ENCODE measurements at places on chromosomes 2 and 18.

DNA sequence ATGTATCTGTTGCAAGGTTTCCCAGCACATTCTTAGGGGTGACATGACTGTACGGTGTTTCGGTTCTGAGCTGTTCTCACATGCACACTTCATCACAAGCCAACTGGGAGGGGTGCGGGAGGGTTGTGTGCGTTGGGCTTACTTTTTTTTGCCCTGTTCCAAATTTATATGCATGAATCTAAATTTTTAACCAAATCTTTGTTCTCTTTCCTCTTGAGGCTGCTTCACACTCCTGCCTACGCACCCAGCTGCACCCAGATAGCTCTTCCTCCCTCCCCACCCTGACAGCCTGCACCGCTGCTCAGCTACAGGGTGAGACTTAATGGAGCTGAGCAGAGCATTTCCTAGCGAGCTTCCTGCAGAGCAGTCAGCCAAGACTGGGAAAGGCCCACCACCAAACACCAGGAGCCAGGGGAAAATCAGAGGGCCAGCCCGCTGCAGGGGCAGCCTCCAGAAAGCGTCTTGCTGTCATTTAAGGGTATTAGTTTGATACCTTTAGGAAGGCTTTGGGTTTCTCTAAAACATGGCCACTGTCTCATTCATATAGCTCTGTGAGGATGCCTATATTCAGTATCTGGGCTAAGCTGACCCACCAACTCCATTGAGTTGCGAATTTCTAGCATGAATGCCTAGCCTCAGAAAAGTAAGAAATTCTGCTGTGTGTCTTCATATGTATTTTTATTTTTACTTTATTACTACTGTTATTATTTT, 84.5 kb downstream of the POU3F3 start:
- DNase-seq, result peak; percentile 25

GRCh38 chr2:39667886-39668276, 2.2 kb downstream of the TMEM178A start:
- DNase-seq, result no peak

- DNase-seq, result no peak
Measured at GRCh38 chr2:171513719-171514160, 8.5 kb upstream of the CYBRD1 start.

DNA sequence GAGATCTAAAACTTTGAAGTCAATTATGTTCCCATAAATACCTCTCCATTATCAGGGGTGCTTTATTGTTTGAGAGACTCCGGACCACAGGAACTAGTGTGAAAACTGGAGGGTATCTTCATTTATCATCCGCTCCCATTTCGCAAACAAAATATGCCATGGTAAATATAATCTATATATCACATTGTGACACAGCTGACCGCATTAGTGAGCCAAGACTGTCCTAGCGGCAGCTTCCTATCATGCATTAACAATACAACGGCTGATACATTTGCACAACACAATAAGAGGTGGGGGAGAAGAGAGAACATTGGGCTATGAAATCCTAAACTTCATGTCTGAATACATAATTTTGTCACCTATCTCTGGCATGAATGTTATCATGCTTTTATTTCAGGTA, 29.5 kb downstream of the BCL11A start:
- DNase-seq, result no peak

DNA sequence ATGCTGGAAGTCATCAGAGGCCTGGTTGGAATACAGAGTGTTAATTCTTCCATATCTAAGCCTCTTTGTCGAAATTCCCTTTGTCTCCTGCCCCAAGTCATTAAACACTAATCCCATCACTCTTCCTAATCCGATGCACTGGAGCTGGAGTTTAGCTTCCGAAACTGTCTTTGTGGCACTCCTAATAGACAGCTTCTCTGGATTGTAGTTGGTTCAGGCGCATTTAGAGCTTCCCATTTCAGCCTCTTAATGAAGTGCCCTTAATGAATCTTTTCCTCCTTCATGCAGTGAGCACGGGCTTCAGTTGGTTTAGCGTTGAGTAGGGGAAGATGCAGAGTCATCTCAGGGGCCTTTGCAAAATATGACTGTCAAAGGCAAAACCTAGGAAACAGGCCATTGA, 72.2 kb upstream of the MEIS1 start:
- no peak for DNase-seq

- no peak for DNase-seq
Measured at GRCh38 chr2:161913865-161914264, 160.2 kb downstream of the DPP4 start.

DNA sequence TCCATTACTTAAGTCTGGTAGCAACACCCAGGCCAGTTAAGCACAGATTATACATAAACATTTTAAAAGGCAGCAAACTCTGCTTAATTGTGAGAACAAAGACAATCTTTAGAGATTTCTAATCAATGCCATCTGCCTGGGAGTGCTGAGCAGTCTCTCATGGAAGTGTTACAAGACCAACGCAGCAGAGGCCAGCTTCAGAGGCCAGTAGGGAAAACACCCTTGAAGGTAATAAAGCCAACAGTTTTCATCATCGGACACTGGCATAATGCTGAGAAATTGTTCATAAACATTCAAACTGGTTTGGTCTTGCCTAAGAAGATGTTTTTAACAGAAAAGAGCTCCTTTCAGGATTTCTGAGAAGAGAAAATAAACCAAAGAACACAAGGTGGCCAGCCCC, 35.0 kb downstream of the EPB41L3 start:
- no peak for DNase-seq

DNA sequence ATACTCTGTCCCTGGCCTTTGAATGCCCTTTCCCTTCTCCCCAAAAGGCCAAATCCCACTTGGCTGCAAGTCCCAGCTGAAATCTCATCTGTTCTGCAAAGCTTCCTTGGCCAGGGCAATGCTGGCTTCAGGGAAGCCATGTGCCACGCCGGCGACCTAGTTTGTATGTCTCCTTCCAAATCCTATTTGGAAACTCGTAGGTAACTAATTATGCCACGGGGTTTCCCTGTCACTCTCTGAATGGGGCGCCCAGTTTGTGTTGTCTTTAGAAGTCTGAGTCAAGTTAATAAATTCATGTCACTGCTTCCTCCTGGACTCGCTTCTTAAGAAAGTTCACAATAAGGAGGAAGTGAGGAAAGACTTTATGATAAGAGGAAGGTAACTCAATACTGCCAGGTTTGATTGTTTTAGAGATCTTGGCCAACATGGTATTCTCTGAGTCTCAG, 19.1 kb downstream of the FHL2 start:
- DNase-seq, result no peak

GRCh38 chr2:52724585-52724984, 1043.0 kb upstream of the CHAC2 start:
- no peak for DNase-seq

GRCh38 chr2:102809291-102810189, 47.7 kb downstream of the TMEM182 start:
- DNase-seq, result no peak

DNA sequence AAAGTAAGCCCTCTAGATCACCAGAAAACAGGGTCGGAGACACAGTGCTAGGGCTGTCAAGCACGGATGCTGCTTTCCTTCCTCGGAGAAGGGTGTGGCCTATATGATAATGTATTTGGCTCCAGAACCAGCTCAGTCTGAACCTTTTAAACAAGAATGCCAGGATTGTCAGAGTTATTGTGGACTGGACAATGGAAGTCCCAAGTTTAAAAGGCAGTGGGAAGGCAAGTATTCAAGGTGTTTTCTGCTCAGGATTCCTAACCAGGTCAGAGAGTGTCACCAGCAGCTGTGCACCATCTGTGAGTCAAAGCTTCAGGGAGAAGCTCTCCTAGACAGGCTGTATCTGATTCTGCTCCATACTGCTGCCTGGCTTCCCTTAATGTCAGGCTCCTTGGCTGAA, 94.8 kb downstream of the SPOPL start:
- DNase-seq, result no peak

- no peak for DNase-seq
Measured at GRCh38 chr2:133424876-133425275, 143.4 kb downstream of the NCKAP5 start.

- DNase-seq, result no peak
Measured at GRCh38 chr2:143333168-143333791, 204.1 kb downstream of the ARHGAP15 start.

- DNase-seq, result no peak
Measured at GRCh38 chr2:925309-925708, 25.3 kb upstream of the SNTG2 start.

DNA sequence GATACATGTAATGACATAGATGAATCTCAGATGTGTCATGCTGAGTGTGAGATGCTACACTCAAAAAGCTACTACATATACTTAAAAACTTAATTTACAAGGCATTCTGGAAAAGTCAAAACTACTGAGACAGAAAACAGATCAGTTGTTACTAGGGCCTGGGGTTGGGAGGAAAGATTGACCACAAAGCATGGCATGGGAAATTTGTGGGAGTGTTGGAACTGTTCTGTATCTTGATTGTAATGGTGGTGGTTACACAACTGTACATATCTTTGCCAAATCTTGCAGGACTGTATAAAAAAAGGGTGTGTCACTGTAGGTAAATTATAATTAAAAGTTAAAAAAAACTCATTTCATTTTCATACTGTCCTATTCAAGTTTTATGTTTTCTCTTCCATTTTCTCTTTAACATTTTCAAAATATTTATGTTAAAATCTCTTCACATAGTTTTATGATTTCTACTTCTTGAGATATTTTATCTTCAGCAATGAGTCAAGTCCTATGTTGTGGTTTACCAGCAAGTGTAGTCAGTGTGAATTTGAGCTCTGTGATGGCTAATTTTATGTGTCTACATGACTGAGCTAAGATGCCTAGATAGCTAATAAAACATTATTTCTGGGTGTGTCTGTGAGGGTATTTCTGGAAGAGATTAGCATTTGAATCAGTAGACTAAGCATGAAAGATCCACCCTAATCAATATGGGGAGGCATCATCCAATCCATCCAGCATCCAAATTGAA, 58.6 kb upstream of the VRK2 start:
- no peak for DNase-seq
